ENCODE measurements at places on chromosomes 2 and 18.

GRCh38 chr18:7577706-7578105 lies 10.6 kb downstream of the PTPRM start:
- no peak for DNase-seq

DNA sequence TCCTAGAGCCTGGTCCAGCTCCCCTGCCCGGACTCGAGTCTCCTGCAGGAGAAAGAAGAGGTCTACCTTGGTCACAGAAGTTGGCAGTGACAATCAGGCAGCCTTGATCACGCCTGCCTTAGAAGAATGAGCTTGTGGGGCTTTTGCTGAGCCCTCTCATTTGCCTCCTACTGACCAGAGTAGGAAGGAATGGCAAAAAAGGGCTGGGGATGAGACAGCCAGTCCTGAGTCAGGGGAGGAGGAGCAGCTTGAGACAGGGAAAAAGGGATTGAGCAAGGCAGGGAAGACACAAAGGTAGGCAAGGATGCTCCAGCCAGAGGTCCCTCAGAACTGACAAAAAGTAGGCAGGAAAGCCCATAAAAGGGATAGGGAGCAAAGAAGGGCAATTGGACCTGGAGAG lies 6.0 kb downstream of the WDR54 start:
- DNase-seq, result no peak

DNA sequence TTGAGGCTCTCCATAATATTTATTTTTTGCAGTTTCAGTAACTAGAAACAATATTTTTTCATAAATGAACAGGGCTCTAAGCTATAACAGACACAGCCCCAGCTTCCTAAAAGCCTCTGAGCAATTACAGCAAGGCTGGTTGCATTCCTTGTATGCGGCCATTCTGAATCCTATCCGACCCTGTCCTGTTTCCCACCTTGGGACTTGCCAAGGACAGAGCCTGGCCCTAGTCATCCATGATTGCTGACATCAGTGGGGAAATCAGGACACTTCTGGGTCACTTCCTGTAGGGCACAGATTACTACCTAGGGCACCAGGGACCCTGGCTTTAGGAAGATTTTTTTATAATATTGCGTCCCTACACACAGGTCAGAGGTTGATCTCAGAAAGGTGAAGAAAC lies 5.5 kb downstream of the TMEM177 start:
- peak; percentile 64 for DNase-seq

- no peak for DNase-seq
Measured at GRCh38 chr2:20317197-20317596, 33.4 kb downstream of the PUM2 start.

- DNase-seq, result no peak
Measured at GRCh38 chr2:188050726-188051125, 240.9 kb upstream of the GULP1 start.

- no peak for DNase-seq
Measured at GRCh38 chr2:10900216-10901109, 11.3 kb upstream of the KCNF1 start.

DNA sequence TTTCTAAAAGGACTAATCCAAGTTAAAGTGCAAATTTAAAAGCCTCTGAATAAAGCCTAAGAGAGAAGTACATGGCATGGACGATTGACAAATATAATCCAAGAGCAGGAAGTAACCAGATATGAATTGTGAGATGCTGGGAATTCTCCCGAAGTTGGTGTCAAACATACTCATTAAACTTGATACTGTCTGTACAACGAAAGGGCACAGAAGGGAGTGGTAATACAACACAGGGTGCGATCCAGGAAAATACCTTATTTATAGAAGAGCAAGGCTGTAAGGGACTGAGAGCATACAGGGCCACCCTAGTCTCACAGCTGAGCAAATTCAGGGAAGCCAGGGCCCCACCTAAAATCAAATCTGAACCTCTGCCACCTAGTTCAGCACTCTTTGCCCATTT lies 41.6 kb downstream of the SEMA4F start:
- no peak for DNase-seq

DNA sequence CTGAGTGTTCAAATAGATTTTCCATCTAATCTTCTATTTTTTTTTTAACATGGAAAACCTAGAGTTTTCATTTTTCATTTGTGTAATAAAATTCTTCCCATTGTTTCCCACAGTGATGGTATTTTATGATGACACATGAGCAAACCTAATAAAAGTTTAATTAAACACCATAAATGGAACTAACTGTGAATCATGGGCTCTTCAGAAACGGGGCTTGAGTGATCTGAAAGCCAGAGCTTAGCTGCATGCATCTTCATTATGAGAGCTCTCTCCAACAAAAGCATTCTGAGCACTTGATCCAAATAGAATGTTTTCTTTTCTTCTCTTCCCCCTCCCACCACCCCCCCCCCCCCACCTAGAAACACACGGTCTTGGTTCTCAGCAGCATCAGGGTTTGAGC lies 82.1 kb upstream of the REV1 start:
- DNase-seq, result no peak

DNA sequence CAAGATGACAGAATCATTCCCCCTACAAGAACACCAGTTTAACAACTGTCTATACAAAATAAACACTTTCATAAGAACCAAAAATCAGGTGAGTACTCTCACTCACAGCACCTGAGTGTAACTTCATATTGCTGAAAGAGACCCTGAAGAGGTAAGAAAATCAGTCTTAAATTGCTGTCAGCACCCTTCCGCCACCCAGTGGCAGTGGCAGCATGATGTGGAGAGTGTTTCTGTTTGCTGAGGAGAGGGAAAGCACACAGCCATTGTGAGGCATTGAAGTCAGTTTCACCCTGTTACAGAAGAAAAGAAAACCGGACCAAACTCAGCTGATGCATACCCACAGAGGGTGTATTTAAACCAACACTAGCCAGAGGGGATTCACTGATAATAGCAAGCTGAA lies 1240.8 kb upstream of the CRIM1 start:
- no peak for DNase-seq

GRCh38 chr2:226151157-226151556 lies 648.5 kb downstream of the IRS1 start:
- DNase-seq, result no peak

DNA sequence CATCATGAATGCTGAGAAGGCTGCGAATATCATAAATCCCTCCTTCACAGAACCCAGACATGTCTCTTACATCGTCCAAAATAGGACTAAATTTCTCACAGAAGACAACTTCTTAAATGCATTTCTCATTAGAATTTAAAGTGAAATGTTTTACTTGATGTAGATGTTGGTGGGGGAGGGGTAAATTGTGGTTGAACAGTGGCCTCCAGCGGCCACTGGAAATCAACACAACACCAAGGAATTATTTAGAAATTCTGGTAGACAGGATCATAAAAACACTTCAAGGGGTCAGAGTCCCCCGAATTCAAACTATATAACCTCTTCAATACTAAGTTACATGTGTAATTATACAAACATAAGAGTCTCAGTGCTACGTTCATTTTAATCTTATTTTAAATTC lies 135.9 kb downstream of the ABCA12 start:
- DNase-seq, result no peak
